Epithelial cell of esophagus (primary cell): ENCODE measurements at places on chromosomes 13 and 19.

DNA sequence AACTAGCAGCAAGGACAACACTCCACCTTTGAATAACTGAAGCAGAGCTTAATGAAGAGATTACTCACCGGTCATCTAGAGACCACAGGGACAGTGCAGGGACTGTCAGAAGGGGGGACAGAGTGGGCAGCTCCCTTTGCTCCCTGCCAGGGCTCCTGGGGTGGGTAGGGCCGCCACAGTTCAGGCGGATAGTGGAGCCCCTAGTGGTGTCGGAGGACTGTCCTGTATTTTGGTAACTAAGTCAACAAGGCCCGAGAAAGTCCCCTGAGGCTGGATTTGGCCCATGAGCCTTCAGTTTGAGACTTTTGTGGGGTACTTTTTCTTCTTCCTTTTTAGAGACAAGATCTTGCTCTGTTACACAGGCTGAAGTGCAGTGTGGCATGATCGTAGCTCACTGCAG is 44.6 kb downstream of the GJA3 start:
- no peak for DNase-seq

GRCh38 chr13:31011901-31012654 is 79.6 kb downstream of the TEX26 start:
- no peak for DNase-seq

GRCh38 chr13:107079423-107080049 is 511.6 kb upstream of the ARGLU1 start:
- no peak for DNase-seq

- DNase-seq = peak; percentile 98
Observed at GRCh38 chr13:33940898-33941297, 122.9 kb downstream of the RFC3 start.

- DNase-seq = peak; percentile 0
Observed at GRCh38 chr13:60075850-60076249, 87.9 kb downstream of the DIAPH3 start.

GRCh38 chr19:43148233-43148632 is 38.1 kb downstream of the PSG5 start:
- DNase-seq = peak; percentile 97

DNA sequence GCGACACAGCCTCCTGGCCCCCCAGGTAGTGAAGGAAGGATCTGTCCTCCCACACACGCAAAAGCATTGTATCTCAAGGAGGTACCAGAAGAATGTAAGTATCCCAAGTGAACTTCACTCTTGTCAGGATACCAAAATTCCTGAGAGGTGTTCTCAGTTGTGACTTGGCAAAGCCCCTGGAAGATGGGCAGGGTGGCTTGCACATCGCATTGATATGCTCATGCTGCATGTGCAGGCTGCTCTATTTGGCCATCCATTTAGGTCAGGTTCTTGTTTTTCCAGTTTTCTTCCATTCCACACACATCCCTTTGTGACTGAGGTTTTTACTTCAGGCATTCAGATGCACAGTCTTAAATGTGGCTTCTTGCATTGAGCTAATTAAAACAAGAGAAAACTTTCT is 382.8 kb downstream of the FOXO1 start:
- DNase-seq = peak; percentile 95

GRCh38 chr19:32368787-32369186 is 23.4 kb downstream of the ZNF507 start:
- DNase-seq = no peak

- no peak for DNase-seq
Observed at GRCh38 chr13:52359534-52359933, 46.4 kb downstream of the THSD1 start.

- peak; percentile 54 for DNase-seq
Observed at GRCh38 chr13:76723551-76724232, 162.5 kb downstream of the KCTD12 start.

- no peak for DNase-seq
Observed at GRCh38 chr13:30697996-30698401, 37.3 kb upstream of the ALOX5AP start.
